ENCODE measurements at places on chromosomes 5 and 9.

DNA sequence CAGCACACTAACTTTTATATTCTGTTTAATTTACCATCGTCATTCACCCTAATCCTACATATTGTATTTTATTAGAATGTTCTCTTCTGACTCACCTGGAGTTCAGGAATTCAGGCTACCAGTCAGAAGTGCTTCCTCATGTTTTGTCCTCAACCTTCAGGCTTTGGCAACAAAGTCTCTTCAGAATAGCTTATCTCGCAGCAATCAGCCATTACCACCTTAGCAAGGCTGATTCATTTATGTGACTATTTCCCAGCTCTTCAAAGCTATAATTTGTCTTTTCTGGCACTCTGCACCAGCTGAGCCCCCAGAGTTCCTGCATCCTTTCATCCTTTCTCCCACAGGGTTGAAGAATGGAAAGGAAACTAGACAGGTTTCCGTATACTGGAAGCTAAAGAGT, 365.5 kb upstream of the CDH18 start:
- DNase-seq = no peak

- DNase-seq = no peak
Measured at GRCh38 chr5:134149571-134150303, 27.0 kb downstream of the SKP1 start.

GRCh38 chr5:60535198-60535597, 164.8 kb downstream of the DEPDC1B start:
- DNase-seq = no peak

DNA sequence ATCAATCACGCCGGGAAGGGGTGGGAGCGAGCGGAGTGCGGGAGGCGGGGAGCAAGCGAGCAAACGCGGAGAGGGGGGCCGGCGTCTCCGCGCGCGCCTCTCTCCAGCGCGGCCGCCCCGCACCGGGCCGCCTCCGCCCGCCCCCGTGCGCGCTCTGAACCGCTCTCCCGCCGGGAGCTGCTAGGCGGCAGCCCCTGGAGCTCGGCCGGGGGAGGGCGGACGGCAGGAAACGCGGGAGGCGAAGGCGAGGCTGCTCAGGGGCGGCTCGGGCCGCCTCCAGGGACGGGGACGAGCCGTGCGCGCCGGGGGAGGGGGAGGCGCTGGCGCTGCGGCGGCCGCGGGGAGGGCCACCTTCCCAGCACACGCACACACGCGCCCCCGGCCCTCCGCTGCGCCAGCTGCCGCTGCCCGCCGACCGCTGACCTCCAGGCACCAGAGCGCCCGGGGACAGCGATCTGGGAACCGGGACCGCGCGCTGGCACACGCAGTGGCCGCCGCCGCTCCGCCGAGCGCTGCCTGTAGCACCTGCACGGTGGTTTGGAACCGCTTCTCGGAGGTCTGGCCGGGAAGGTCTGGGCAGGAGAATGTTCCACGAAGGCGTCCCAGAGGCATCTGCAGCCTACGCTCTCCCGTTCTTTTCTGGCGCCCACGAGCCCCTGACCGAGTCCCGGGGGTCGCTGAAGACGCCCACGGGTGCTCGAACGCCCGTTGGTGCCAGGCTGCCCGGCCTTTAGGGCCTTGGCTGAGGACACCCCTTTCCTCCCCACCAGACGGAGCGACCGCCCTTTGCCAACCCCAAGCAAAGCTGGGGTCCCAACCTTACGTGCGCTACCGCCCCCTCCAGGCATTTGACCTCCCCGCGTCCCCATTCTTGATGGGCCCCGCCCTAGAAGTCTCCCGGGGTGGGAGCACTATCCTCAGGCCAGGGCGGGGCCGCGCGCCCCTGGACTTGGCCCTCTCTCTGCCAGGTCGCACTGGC, at the start of gene GABBR2:
TSS of gene GABBR2 (minus strand) at position 3 of the 979 bp plus-strand sequence. CDS start 198 bp downstream, outside the sequence.
- DNase-seq = no peak

- DNase-seq = no peak
Measured at GRCh38 chr9:29685531-29685930, 2112.2 kb upstream of the C9orf72 start.

DNA sequence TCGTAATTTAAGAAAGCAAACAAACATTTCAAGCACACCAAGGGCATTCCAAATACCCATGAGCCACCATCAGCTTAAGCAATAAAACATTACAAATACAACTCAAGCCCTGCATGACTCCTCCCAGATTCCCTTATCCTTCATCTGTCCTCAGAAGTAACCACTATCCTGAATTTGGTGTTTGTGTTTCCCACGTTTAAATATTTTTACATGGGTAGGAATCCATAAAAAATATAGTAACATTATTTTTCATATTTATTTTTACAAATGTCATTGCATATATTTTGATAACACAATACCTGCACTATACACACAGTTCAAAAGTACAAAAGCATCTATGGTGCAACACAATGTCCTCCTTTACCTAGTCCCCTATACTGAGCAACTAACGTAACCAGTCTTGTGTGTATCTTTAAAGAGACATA, 6.4 kb downstream of the PRKAA1 start:
- DNase-seq = no peak

GRCh38 chr5:157596487-157596886, 20.9 kb upstream of the ADAM19 start:
- DNase-seq = no peak

GRCh38 chr5:136011414-136012001, 17.3 kb upstream of the TGFBI start:
- no peak for DNase-seq

GRCh38 chr5:147956064-147956841, 49.9 kb upstream of the C5orf46 start:
- DNase-seq = no peak

GRCh38 chr5:81337803-81338202, 36.4 kb downstream of the ZCCHC9 start:
- no peak for DNase-seq

DNA sequence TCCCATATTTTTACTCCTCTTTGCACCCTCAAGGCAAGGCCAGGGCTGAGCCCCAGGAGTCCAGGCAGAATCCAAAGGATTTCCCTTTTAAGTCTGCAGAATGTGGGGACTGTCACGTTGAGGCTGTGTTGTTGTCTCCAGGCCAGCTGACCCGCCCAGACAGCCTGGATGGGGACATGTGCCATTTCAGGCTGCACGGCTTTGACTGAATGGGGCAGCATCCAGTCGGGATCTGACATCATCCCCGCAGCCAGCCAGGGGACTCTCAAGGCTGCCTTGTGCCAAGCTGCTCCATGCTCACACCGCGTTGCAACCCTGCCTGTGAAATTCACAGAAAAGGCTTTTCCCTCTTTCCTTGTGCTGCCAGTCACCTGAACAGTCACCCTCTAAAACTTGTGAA, 2.2 kb upstream of the ZNF366 start:
- DNase-seq = no peak

DNA sequence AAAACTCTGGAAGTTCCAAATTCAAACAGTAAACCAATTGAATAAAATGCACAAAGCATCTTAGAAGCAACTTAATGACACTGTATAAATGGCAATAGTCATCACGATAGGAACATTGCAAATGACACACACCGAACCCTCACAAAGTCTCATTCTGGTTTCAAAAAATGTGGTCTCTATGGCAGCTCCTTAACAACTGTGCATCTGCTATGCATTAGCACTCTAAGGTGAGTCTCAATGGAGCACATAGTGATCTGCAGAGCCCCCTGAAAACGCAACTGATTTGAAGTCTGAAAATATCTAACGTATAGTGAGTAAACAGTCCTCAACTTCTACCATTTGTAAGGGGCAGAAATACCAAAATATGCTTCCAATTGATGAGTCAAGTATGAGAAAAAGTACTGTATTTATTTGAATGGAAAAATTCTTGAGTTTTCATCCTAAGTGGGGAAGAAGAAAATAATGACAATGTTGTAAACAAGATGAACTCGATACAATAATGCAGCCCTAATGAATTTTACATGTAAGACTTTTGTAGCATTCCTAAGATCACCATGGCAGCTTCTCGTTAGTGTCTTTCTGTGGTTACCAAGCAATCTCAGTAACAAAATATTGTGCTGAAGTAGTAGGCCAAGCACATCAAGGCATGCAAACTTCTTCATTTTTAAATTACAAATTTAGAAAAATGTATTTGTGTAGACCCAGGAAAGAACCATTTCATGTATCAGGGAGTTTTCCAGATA, 517.5 kb upstream of the FAM174A start:
- DNase-seq = no peak

- DNase-seq = no peak
Measured at GRCh38 chr5:64487283-64487682, 18.5 kb upstream of the RGS7BP start.

DNA sequence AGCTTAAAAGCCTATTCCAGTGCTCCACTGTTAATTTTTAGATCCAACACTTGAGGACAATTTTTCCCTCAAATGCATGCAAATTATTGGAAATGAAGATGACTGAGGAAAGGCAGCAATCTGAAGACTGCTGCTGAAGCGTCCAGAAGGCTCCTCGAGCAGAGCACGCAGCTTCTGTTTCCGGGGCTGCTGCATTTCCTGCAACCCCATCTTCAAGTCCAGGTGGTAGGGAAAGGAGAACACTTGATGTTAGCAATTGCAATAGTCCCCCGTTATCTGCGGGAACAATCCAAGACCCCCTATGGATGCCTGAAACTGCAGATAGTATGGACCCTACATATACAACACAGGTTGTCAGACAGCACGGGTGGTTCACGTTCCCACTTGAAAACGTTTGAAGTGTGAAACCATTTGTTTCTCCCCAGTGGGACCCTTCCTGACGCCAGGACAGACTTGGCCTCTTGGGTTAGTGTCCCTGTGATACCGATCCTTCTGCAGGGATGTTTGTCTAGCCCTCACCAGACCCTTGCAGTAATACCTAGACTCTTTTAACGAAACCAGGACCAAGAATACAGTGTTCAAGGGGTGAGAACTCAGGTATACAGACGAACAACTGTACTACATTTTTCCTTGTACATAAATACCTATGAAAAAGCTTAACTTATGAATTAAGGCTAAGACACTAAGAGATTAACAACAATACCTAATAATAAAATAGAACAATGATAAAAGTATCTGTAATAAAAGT, 152.3 kb downstream of the HSD17B3 start:
- DNase-seq = no peak

DNA sequence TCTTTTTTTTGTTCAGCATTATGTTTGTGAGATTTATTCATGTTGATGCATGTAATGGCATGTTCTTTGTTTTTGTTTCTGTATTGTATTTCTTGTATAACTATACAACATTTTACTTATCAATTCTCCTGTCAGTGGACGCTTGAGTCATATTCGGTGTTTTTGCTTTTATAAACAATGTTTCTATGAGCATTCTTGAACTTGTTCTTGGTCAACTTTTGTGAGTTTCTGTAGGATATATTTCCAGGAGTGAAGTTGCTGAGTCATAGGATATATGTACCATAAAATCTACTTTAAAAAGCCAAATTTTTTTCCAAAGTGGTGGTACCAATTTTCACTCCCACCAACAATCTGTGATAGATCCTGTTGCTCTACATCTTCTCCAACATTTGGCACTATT, 104.8 kb downstream of the VCAN start:
- no peak for DNase-seq

DNA sequence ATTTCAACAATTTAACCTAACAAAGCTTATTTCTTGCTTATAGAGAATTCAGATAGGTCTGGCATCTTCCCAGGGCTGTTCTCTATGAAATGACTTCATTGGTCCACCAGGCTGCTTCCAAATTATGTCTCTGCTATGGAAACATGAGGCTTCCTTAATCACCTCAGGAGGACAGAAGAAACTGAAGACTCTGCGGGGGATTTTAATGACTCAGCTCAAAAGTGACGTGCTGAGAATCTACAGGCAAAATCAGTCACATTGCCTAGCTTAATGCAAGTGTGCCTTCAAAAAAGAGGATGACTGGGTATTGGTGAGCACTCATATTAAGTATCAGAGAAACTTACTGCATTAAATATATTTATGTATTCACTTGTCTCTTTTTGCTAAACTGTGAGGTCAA, 315.5 kb upstream of the RGMB start:
- DNase-seq = no peak

- DNase-seq = no peak
Measured at GRCh38 chr9:84738353-84738752, 68.8 kb downstream of the NTRK2 start.

DNA sequence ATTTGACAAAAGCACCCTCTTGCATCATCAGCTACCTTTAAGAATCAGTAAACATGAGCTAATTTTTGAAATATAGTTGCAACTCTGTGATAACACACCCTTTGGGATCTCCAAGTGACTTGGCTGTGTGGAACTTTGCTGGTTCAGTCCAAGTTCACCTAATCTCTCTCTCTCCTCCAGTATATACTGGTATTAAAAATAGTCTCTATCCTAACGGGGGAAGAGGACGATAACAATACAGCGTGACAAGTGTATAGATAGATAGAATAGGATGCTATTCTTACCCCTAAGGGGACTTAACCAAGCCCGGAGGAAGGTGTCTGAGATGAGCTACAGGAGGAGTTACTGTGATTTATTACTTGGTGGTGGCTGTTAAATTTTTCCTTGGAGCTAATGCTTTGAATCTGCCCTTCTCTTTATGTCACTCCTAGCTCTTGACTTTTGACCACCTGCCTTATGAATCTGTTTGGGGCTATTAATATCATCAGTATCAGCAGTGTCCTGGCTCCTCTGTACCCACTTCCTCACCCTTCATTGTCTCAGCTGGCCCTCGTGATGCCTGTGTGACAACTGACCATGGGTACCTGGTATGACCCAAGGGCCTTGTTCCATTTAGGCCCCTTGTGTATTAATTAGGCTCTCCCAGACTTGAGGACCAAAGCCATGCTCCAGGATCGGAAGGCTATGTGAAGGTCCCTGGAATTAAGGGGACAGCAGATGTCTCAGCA, 223.9 kb downstream of the SREK1 start:
- DNase-seq = no peak

- no peak for DNase-seq
Measured at GRCh38 chr5:134975078-134975715, 7.5 kb downstream of the CATSPER3 start.

GRCh38 chr9:14650596-14650995, 42.6 kb downstream of the ZDHHC21 start:
- DNase-seq = no peak

DNA sequence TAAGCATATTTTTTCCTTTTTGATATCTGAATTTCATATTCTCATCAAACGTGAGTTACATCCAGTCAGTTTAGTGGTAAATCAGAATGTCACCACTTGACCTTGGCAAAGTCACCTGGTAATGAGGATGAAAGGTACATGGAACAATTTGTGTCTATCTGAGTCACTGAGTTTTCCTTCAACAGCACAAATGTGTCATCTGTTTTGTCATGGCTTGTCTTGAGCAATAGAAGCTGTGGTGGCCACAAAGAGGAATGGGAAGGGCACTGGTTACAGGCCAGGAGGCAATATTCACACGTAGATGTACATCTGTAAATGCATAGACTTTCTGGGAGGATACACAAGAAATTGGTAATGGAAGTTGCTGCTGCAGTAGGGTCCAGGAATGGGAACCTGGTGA, 8.4 kb upstream of the ZNF474 start:
- DNase-seq = no peak

GRCh38 chr9:122096620-122097415, 3.7 kb upstream of the TTLL11 start:
- DNase-seq = no peak

GRCh38 chr5:149804478-149805450, 74.7 kb downstream of the PPARGC1B start:
- no peak for DNase-seq

GRCh38 chr5:77546-77945, 14.4 kb upstream of the PLEKHG4B start:
- DNase-seq = no peak

All from brain pericyte (primary cell).